ENCODE measurements at places on chromosomes 3 and 15. TPM values are rescaled to one million over a fixed set of nuclear protein-coding genes. Genes with fewer than 3 reads are reported as not detected.

DNA sequence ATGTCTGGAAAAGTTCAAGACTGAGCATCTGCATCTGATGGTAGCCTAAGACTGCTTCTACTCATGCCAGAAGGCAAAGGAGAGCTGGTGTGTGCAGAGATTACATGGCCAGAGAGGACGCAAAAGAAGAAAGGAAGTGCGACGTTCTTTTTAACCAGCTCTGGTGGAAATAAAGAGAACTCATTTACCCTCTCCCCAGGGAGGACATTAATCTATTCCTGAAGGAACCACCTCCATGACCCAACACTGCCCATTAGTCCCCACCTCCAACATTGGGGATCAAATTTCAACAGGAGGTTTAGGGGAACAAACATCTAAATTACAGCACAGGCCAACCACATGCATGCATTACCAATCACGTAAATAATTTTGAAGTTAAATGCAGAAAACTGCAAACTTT, 1.5 kb upstream of the NCK1 start:
- H3K27ac ChIP-seq, result no peak overlapping the region
- H3K4me3 ChIP-seq, result peak overlapping the region; percentile 81
- DNase-seq, result peak; percentile 3
- peaks cover 11% of the 10 kb centered on the region for H3K4me1 ChIP-seq

GRCh38 chr3:12175137-12175593, 16.5 kb upstream of the TIMP4 start:
- DNase-seq, result peak; percentile 74
- H3K27ac ChIP-seq, result no peak overlapping the region
- H3K27me3 ChIP-seq, result no peaks in the 10 kb centered on the region
- H3K4me1 ChIP-seq, result peaks cover 16% of the 10 kb centered on the region
- H3K36me3 ChIP-seq, result no peaks in the 10 kb centered on the region
- H3K4me3 ChIP-seq, result no peak overlapping the region

GRCh38 chr3:71361334-71361890, 222.1 kb downstream of the FOXP1 start:
- no peaks in the 10 kb centered on the region for H3K27me3 ChIP-seq
- H3K27ac ChIP-seq, result no peak overlapping the region
- no peak overlapping the region for H3K4me3 ChIP-seq
- no peaks in the 10 kb centered on the region for H3K4me1 ChIP-seq

The FANCD2OS gene
- polyA plus RNA-seq, result not detected

DNA sequence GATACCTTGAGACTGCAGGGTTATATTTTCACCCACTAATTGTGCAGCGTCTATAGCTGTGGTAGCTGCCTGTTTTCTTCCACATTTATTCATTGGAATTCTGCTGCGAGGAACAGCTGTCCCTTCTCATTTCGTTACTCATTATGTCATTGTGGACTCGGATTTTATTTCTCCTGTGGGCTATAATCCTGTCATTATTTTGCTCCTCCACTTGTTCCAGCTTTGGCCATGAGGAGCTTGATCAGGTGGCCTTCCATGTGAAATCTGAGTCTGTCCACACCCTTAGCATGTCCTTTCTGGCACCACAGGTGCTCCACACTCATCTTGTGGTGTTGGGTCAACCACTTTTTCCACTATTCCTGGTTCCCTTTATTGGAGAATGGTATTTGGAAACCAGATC, 14.8 kb downstream of the LYSMD4 start:
- no peak for DNase-seq
- H3K27ac ChIP-seq, result no peak overlapping the region

The CPNE9 gene
- polyA plus RNA-seq, result not detected

DNA sequence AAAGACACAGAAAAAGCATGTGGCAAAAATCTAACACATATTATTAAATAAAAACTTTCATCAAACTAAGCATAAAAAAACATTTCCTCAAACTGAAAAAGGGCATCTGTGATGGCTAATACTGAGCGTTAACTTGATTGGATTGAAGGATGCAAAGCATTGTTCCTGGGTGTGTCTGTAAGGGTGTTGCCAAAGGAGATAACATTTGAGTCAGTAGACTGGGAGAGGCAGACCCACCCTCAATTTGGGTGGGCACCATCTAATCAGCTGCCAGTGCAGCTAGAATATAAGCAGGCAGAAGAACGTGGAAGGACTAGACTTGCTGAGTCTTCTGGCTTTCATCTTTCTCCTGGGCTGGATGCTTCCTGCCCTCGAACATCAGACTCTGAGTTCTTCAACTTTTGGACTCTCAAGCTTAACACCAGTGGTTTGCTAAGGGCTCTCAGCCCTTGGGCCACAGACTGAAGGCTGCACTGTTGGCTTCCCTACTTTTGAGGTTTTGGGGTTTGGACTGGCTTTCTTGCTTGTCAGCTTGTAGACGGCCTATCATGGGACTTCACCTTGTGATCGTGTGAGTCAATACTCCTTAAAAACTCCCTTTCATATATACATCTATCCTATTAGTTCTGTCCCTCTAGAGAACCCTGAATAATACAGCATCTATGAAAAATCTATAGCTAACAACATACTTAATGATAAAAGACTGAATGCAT, 45.4 kb downstream of the DAZL start:
- H3K4me1 ChIP-seq, result no peaks in the 10 kb centered on the region
- no peaks in the 10 kb centered on the region for H3K27me3 ChIP-seq
- no peak overlapping the region for H3K4me3 ChIP-seq
- H3K36me3 ChIP-seq, result no peaks in the 10 kb centered on the region

DNA sequence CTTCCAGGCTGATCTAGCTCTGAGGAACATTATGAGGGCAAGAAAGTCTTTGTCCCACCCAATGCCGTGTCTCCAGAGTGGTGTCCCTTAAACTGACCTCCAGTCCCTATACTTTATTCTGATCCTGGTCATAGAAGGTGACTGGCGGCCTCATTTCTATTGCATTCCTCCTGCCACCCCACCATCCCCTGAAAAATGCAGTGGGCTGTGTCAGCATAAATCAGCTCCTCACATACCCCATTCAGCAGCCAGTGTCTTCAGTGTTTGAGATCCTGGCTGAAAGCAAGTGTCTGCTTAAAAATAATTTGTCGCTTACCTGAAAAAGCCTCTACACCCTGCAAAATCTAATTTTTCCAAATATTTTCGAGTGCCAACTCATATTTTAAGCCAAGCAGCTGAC, 346.1 kb downstream of the FEZF2 start:
- H3K36me3 ChIP-seq, result no peaks in the 10 kb centered on the region
- no peak overlapping the region for H3K4me3 ChIP-seq
- H3K27me3 ChIP-seq, result no peaks in the 10 kb centered on the region

GRCh38 chr3:41846850-41847249, 115.1 kb downstream of the ULK4 start:
- H3K27me3 ChIP-seq, result no peaks in the 10 kb centered on the region
- H3K27ac ChIP-seq, result no peak overlapping the region
- H3K36me3 ChIP-seq, result no peaks in the 10 kb centered on the region
- DNase-seq, result no peak

The FGF12 gene
- polyA plus RNA-seq, result not detected

The ARPIN gene
- 5.4 TPM for polyA plus RNA-seq

GRCh38 chr15:72199721-72200212, 2.2 kb upstream of the GRAMD2A start:
- H3K27ac ChIP-seq, result no peak overlapping the region
- DNase-seq, result peak; percentile 74
- H3K4me3 ChIP-seq, result no peak overlapping the region
- peaks cover 61% of the 10 kb centered on the region for H3K36me3 ChIP-seq

- peak; percentile 3 for DNase-seq
- no peaks in the 10 kb centered on the region for H3K27me3 ChIP-seq
- no peaks in the 10 kb centered on the region for H3K36me3 ChIP-seq
- H3K4me3 ChIP-seq, result no peak overlapping the region
- no peaks in the 10 kb centered on the region for H3K4me1 ChIP-seq
These were observed 48.1 kb downstream of the DPPA2 start for GRCh38 chr3:109268181-109268580.

GRCh38 chr3:134350861-134351311, 23.4 kb downstream of the AMOTL2 start:
- no peak overlapping the region for H3K27ac ChIP-seq
- H3K27me3 ChIP-seq, result no peaks in the 10 kb centered on the region
- H3K36me3 ChIP-seq, result peaks cover 16% of the 10 kb centered on the region
- H3K4me1 ChIP-seq, result peaks cover 31% of the 10 kb centered on the region
- DNase-seq, result peak; percentile 37

DNA sequence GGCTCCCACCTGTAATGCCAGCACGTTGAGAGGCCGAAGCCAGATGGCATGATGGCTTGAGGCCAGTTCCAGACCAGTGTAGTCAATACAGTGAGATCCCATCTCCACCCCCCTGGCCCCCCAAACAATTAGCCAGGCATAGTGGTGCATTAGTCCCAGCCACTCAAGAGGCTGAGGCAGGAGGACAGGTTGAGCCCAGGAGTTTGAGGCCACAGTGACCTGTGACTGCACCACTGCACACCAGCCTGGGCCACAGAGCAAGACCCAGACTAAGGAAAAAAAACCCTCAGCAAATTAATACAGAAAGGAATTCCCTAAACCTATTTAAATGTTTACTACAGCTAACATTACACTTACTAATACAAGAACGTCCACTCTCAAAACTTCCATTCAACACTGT, 424.6 kb downstream of the SHQ1 start:
- H3K4me1 ChIP-seq, result 0 out of 2 replicates have a peak, but pooled peaks cover 2% of the 10 kb centered on the region
- no peaks in the 10 kb centered on the region for H3K27me3 ChIP-seq
- H3K36me3 ChIP-seq, result no peaks in the 10 kb centered on the region
- H3K4me3 ChIP-seq, result no peak overlapping the region
- no peak for DNase-seq

DNA sequence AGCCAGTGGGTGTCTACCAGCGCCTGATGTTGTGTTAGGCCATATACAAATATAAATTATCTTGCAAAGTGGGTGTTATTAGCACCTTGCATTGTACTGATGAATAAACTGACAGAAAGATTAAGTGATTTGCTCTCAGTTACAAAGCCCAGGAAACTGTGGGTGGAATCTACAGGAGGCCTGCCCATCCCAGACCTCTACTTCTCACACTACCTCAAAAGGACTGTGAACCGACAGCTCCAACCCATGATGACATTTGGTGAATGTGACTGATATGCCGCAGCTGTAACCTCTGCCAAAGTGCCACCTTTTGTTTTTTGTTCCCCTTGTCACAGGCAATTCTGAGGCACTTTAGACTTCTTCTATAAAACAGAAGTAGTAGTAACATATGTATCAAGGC, 43.7 kb upstream of the KCNMB2 start:
- H3K36me3 ChIP-seq, result no peaks in the 10 kb centered on the region
- H3K4me1 ChIP-seq, result no peaks in the 10 kb centered on the region
- no peak overlapping the region for H3K4me3 ChIP-seq

DNA sequence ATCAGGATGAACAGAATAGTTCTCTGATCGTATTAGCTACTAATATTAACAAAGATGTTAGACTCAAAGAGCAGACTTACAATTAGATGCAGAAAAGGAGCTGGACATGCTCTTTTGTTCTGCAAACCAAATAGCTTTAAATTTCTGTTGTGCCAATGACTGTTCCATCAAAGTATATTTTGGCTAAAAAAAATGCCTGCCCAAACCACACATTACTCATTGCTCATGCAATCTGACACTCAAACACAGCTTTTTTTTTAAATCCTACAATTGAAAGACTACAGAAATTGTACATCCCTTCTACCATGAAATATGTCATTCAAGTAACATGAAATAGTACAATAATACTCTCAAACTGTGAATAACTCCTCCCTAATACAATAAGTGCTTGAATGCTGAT, 48.6 kb downstream of the SHOX2 start:
- H3K4me1 ChIP-seq, result no peaks in the 10 kb centered on the region
- no peak overlapping the region for H3K4me3 ChIP-seq
- peak; percentile 4 for DNase-seq
- H3K36me3 ChIP-seq, result no peaks in the 10 kb centered on the region

DNA sequence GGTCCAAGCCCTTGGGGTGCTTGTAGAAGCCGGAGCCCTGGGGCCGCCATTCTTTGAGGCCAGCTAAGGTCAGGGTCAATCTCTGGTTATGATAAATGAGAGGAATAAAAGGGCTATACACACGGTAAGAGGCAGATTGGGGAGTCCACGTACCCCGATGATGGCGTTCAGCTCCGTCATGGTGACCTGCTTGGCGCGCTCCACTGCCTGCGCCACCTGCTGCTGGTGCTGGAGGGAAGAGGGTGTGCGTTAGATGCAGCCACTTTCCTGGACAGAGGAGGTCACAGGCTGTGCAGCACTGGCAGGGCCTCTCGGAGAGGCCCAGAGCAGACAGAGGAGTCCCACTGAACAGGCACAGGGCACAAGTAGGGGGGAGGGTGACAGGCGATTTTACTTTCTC, 23.3 kb downstream of the TLE3 start:
- peaks cover 47% of the 10 kb centered on the region for H3K36me3 ChIP-seq
- DNase-seq, result no peak
- H3K27me3 ChIP-seq, result no peaks in the 10 kb centered on the region
- H3K27ac ChIP-seq, result no peak overlapping the region
- no peaks in the 10 kb centered on the region for H3K4me1 ChIP-seq
- no peak overlapping the region for H3K4me3 ChIP-seq

- peaks cover 6% of the 10 kb centered on the region for H3K4me1 ChIP-seq
- no peak for DNase-seq
- no peaks in the 10 kb centered on the region for H3K36me3 ChIP-seq
- no peak overlapping the region for H3K27ac ChIP-seq
- no peak overlapping the region for H3K4me3 ChIP-seq
- peaks cover 9% of the 10 kb centered on the region for H3K27me3 ChIP-seq
These were observed 28.2 kb upstream of the ST6GAL1 start for GRCh38 chr3:186902154-186902553.

- no peaks in the 10 kb centered on the region for H3K36me3 ChIP-seq
- no peaks in the 10 kb centered on the region for H3K4me1 ChIP-seq
- H3K27ac ChIP-seq, result no peak overlapping the region
- H3K4me3 ChIP-seq, result no peak overlapping the region
- peak; percentile 68 for DNase-seq
- no peaks in the 10 kb centered on the region for H3K27me3 ChIP-seq
These were observed 155.2 kb downstream of the FAM43A start for GRCh38 chr3:194840661-194841514.

- H3K27me3 ChIP-seq, result no peaks in the 10 kb centered on the region
- peaks cover 23% of the 10 kb centered on the region for H3K4me1 ChIP-seq
- no peak for DNase-seq
- H3K4me3 ChIP-seq, result no peak overlapping the region
- H3K36me3 ChIP-seq, result no peaks in the 10 kb centered on the region
These were observed 163.0 kb downstream of the TBC1D5 start for GRCh38 chr3:17579289-17580031.

- peaks cover 11% of the 10 kb centered on the region for H3K4me1 ChIP-seq
- H3K27me3 ChIP-seq, result no peaks in the 10 kb centered on the region
- no peak overlapping the region for H3K27ac ChIP-seq
- H3K36me3 ChIP-seq, result no peaks in the 10 kb centered on the region
These were observed 18.1 kb downstream of the DAZL start for GRCh38 chr3:16587047-16587680.

The SKOR1 gene
- not detected for polyA plus RNA-seq

DNA sequence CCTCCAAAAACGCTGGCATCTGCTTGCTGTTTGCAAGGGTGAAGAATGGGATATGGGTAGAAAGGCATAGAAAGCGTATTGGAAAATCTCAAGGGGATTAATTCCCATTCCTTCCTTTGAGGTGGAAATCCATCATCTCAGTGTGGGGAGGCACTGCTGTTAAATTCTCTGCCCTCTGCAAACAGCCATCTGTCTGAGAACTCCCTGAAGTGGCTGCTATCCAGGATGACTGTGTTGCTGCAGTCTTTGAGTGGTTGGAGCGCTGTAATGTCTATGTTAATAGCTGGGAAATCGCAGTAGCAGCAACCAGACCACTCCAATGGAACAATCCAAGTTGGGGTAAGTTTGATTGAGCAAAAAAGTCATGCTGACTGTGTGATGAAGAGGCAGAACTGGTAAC, 625.9 kb downstream of the NLGN1 start:
- no peak for DNase-seq
- no peak overlapping the region for H3K4me3 ChIP-seq
- H3K27me3 ChIP-seq, result no peaks in the 10 kb centered on the region
- H3K36me3 ChIP-seq, result no peaks in the 10 kb centered on the region
- no peak overlapping the region for H3K27ac ChIP-seq
- H3K4me1 ChIP-seq, result no peaks in the 10 kb centered on the region

- H3K4me1 ChIP-seq, result no peaks in the 10 kb centered on the region
- H3K36me3 ChIP-seq, result no peaks in the 10 kb centered on the region
- DNase-seq, result peak; percentile 31
- no peaks in the 10 kb centered on the region for H3K27me3 ChIP-seq
These were observed 70.3 kb downstream of the SCN5A start for GRCh38 chr3:38579141-38579540.

Data from GM23248 (cell line).